ENCODE measurements at places on chromosomes 2 and 18. TPM values are rescaled to one million over a fixed set of nuclear protein-coding genes. Genes with fewer than 3 reads are reported as not detected.

Gene AMER3
- not detected for total RNA-seq

Gene CRYGC
- total RNA-seq = not detected

Gene ATP5F1A
- 476 TPM for total RNA-seq

Gene TGOLN2
- 64.0 TPM for total RNA-seq

Gene MOGAT1
- not detected for total RNA-seq

Gene POTEC
- not detected for total RNA-seq

Gene SCN2A
- total RNA-seq = not detected

Gene ZNF407
- 10.8 TPM for total RNA-seq

Gene TUBB8B
- total RNA-seq = not detected

Gene ODC1
- 181 TPM for total RNA-seq

Gene PREPL
- total RNA-seq = 25.2 TPM

Gene MBOAT2
- total RNA-seq = 2.9 TPM

Gene CFAP210
- total RNA-seq = not detected
